Forelimb muscle (tissue), 1 donor: ENCODE measurements at places on chromosomes 3 and 15. TPM values are rescaled to one million over a fixed set of nuclear protein-coding genes. Genes with fewer than 3 reads are reported as not detected.

IL5RA gene
- polyA plus RNA-seq, result not detected

MAP3K13 gene
- 12.1 TPM for polyA plus RNA-seq

GPR176 gene
- polyA plus RNA-seq, result 3.6 TPM

LZTFL1 gene
- 15.2 TPM for polyA plus RNA-seq

NTRK3 gene
- 2.6 TPM for polyA plus RNA-seq

CAND2 gene
- polyA plus RNA-seq, result 59.0 TPM

IL20RB gene
- polyA plus RNA-seq, result 1.3 TPM

MAGEF1 gene
- 74.6 TPM for polyA plus RNA-seq

CASR gene
- polyA plus RNA-seq, result not detected

ZBTB11 gene
- polyA plus RNA-seq, result 14.3 TPM

HCLS1 gene
- polyA plus RNA-seq, result 6.3 TPM

GPR62 gene
- polyA plus RNA-seq, result 0.89 TPM

SAMD7 gene
- polyA plus RNA-seq, result not detected

GLDN gene
- 0.43 TPM for polyA plus RNA-seq
